NCI-H1436 treated with DMSO at 0.1 percent for 48 hours (cell line): ENCODE measurements at places on chromosomes 5 and 9.

GRCh38 chr9:114732823-114733222, 50.8 kb upstream of the TEX48 start:
- DNase-seq = no peak

DNA sequence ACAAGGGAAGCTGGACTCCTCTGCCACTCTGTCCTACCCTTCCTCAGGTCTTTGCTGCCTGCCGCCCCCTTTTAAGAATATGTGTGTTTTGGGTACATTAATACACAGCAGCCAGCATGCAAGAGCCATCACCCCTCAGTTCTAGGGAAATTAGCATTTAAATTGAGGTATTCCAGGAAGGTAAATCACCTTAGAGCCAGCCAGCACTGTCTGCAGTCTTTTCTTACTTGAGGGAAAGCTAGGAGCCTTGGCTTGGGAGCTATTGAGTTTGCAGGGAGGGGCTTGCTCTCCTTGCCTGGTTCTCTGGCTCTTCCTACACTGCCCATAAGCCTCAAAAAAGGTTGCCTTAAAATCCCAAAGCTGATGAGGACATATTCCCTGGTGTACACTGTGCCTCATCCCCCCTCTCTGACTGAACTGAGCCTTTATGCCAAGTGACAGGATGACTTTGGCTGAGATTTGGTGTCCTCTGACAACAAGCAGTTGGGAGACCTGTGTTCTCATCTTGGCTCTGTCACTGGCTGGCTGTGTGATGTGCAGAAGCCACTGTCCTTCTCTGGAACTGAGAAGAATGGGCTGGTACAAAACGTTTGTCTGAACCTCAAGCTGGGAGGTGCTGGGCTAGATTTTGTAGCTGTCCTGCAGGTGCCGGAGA, 54.1 kb downstream of the TRIM32 start:
- DNase-seq = no peak

- no peak for DNase-seq
Observed at GRCh38 chr5:149280802-149281201, 9.1 kb downstream of the AFAP1L1 start.

- no peak for DNase-seq
Observed at GRCh38 chr9:123756484-123757106, 173.3 kb downstream of the DENND1A start.

DNA sequence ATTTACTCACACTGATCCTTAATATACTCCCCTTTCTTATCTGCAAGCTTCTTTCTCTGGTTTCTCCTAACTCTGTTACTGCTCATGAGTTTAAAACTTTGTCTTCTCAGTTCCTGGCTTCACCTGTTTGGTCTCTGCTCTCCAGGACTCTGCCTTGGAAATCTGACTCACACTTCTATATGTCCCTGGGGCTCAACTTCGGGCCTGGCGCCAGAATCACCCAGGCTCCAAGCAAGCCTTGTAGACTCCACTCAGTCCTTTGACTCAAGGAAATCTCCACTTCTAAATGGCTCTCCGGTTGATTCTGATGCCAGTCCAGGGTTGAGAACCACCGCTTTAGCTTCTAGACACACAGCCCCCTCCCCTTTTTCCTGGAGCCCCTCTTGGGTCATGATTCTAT, 57.8 kb downstream of the TMC1 start:
- no peak for DNase-seq

DNA sequence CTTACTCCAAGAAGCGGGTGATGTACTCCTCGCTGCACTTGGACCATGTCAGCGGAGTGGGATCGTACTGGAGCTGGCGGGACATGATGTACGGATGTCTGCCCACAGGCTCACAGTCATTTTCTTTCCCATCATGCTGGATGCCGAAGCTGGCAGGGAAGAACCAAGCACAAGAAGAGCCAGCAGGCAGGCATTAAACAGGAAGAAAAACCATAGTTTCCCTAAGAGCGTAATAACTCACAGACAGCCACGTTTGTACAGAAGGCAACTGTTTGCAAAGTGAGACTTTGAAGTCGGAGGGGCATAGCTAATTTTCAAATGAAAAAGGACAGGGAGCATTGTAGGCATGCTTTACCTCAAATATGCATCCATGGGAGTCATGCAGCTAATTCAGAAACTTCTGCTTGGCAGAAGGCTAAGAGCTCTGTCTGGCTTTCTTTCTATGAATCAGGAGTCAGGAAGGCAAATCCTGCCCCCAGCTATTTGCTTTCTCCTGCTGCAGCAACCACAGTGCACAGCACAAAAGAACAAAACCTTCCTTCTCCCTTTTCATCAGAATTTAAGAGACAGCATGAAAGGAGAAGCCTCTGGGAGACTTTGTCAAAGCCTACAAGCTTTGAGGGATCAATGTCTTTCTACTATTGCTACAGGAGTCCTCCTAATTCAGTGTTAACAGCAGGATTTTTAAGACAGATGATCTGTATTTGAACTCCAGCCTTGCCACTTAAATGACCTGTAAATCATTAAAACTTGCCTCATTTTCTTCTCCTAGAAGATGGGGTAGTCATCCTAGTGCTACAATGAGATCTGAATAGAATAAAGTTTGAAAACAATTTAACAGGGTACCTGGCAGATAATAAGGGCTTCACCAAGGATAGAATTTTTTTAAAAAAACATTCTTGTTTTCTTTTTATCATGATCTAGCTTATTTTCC, 209.1 kb downstream of the TARS1 start:
- DNase-seq = no peak

DNA sequence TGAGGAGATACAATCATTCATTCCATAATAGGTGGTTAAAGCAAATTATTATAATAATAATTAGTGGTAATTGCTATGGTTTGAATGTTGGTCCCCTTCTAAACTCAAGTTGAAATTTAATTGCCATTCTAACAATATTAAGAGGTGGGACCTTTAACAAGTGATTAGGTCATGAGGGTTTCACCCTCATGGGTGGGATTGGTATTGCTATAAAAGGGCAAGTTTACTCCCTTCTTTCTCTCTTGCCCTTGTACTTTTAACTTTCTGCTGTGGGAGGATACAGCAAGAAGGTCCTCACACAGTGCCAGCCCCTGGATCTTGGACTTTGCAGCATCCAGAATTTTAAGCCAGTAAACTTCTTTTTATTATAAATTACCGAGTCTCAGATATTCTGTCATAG, 101.9 kb upstream of the PARP8 start:
- DNase-seq = no peak

DNA sequence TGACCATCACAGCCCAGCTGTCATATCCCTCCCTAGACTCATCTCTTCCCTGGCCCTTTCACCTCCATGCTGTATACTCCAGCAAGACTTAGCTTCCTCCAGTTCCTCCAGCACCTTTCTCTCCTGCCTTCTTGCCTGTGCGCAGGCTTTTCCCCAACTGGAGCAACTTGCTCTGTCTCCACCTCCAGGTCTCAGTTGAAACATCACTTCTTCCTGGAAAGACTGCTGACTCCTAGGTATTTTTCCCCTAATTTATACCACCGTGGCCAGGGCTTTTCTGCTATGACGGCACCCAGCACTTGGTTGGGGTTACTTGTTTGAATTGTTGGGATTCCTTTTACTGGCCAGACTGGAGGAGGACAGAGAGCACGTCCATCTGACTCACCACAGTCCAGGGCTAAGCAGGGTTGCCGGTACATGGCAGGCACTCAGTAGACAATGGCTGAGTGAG, 67.5 kb downstream of the KCNIP1 start:
- no peak for DNase-seq

DNA sequence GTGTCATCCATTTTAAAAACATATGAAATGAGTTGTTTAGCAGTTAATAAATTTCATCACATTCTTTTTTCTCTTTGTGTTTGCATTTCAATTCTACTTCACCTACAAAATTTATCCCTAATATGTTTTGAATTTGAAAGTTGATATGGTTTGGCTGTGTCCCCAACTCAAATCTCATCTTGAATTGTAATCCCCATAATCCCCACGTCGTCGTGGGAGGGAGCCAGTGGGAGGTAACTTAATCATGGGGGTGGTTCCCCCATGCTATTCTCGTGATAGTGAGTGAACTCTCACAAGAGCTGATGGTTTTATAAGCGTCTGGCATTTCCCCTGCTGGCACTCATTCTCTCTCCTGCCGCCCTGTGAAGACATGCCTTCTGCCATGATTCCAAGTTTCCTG, 200.1 kb downstream of the EPB41L4A start:
- DNase-seq = no peak

GRCh38 chr5:73727470-73727869, 101.5 kb downstream of the ARHGEF28 start:
- no peak for DNase-seq

DNA sequence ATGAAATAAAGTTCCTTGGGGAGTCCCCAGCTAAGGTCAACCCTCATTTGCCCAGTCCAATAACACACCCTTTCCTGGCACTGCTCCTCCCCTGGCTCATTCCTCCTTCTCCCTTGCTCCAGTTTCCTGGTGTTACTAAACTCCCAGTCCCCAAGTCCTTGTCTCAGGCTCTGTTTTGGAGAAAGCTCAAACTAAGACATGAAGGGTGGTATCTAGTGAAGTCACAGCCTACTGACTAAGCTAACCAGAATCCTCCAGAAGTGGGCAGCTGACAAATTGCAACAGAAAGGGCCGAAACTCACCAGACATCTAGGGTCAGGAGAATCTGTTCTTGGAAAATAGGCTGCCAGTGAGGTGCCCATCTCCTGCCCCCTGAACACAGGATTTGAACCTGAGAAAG, 118.7 kb upstream of the NEK6 start:
- no peak for DNase-seq

DNA sequence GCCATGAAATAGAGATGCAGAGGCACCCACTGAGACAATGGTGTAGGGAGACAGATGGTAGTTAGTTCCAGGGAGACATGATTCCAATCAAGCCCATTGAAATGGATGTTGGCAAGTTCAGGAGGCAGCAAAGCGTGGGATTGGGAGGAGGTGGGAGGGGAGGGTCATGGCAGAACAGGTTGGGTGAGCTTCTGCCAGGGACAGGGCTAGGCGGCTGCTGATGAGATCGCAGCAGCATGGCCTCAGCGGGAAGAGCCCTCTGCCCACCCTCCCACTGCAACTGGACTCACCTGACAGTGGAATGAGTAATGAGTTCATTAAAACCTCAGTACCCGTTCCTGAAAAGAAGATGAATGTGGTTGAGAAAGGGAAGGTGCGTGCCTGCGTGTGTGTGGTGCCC, 418.2 kb downstream of the CDK5RAP2 start:
- no peak for DNase-seq

DNA sequence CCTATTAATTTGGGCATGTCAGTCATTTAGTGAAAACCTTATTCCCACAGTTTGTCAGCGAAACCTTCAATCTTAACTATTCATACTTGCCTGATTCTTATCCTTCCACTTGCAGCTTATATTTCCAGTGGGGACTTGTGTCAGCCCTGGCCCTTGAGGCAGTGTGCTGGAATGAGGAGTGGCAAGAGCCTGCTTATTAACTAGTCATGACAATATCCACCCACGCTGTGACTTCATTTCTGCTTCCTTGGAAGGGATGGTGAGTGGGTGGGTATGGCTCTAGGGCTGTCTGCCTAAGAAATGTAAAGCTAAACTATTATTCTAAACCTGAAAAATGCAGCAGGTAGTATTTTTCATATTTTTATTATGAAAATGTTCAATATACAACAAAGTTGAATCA, 34.0 kb upstream of the LURAP1L start:
- DNase-seq = no peak

DNA sequence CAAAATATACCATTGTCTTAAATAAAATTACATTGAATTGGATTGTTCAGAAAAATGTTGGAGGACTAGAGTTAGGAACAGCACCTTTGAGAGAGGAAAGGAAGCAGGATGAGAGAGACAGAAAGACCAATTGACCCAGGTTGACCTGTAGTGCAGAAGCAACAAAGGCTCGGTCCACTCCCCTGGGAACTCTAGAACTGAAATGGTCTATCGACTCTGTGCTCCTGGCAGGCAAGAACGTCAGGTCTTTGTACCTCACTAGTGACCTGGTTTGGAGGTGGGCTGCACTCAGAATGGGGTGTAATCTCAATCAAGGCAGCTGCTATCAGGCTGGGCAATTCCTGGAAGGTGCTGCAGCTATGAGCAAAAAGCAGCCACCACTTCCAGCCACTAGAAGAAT, 110.8 kb downstream of the FAM174A start:
- DNase-seq = no peak

GRCh38 chr5:153883854-153884611, 154.7 kb downstream of the FAM114A2 start:
- DNase-seq = no peak

DNA sequence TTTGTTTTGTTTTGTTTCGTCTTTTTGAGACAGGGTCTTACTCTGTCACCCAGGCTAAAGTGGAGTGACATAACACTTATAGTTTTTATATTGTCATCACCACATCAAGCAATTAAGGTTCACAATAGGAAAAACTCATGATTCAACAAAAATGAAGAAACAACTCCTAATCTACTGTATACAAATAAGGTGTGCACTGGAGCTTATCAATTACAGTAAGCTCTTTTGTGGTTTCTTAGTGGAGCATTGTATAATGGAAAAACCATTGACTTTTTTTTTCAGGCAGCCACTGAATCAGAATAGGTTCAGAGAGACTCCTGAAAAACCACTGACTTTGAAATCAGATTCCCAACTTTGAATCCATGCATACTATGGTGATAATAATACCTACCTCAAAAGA, 10.8 kb upstream of the PLIN2 start:
- DNase-seq = no peak

DNA sequence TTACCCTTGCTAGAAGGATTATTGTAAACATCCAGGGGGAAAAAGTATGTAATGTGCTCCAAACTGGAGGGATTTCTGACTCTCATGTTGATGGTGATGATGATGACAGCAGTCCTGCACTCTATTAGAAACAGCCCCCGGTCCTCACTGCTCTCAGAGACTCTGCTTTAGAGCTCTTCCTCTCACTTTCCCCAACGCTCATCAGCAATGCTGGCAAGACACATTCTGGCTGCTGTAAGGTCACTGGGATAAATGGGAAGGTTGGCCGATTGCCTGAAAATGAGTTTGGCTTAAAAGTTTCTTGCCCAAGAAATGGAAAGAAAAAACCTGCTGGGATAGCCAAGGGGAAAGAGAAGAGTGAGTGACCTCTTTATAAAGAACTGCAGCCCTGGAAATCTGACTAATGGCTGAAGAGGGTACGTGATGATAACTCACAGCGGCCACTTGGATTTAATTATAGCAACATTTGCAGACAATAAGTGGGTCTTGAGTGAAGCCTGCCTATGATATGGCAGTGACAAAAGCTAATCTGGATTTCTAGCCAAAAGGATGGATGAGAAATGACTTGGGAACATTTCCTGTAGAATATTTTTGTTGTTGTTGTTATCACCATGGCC, 235.8 kb downstream of the TMEM38B start:
- no peak for DNase-seq

DNA sequence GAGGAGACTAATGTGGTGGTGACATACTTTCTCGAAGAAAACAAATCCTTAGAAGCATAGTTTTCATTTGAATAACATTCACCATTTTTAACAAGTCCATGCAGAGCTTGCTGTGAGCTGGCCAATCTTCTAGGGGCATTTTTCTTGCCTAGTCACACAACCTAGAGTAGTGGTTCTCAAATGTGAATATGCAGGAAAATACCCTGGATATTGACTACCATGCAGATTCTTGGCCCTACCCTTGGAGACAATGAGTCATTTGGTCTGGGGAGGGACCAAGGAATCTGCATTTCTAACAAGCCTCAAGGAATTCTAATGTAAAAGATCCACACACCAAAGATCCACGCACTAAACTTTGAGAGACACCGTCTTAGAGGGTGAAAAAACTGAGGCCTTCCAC, 23.5 kb downstream of the GDNF start:
- DNase-seq = no peak

- no peak for DNase-seq
Observed at GRCh38 chr5:74042959-74043358, 417.0 kb downstream of the ARHGEF28 start.

GRCh38 chr9:77507212-77507961, 140.7 kb downstream of the GNA14 start:
- DNase-seq = no peak
